ENCODE measurements at places on chromosomes 16 and 17.
A peak's percentile ranks its signal among the peaks of the same experiment; 100 is the strongest.

- peak; percentile 47 for DNase-seq
Measured at GRCh38 chr16:1108299-1109252, 12.5 kb upstream of the C1QTNF8 start.

DNA sequence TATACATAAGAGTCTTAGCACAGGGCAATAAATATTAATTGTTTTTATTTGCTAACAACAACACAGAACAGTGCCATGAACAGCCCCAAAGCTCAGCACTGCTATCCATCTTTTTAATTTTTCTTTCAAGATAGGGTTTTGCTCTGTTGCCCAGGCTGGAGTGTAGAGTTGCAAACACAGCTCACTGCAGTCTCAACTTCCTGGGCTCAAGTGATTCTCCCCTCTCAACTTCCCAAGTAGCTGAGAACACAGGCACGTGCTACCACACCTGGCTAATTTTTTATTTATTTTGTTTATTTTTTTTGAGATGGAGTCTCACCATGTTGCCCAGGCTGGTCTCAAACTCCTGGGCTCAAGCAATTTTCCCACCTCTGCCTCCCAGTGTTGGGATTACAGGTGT lies 47.6 kb upstream of the AKAP1 start:
- no peak for DNase-seq

GRCh38 chr16:57066625-57067024 lies 25.8 kb upstream of the CPNE2 start:
- no peak for DNase-seq

DNA sequence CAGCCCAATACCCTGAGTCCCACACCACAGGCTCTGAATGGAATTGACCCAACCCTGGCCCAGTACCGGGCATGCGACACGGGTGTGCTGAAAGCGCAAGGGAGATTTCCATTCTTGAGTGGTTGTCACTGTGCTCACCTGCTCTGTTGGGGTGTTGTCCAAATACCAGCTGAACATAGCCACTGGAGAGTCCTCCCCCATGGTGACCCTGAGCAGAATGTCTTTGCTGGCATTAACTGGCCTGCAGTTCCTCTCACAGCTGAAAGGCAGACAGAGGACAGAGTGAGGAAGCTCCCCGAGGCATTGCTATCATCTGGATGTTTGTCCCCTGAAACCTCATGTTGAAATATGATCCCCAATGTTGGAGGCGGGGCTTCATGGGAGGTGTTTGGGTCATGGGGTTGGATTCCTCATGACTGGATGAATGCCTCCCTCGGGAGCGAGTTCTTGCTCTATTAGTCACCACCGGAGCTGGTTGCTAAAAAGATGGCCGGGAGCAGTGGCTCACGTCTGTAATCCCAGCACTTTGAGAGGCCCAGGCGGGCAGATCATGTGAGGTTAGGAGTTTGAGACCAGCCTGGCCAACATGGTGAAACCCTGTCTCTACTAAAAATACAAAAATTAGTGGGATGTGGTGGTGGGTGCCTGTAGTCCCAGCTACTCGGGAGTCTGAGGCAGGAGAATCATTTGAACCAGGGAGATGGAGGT lies 57.3 kb upstream of the BCO1 start:
- peak; percentile 95 for DNase-seq
